ENCODE measurements at places on chromosomes 2 and 18.
A peak's percentile ranks its signal among the peaks of the same experiment; 100 is the strongest.

DNA sequence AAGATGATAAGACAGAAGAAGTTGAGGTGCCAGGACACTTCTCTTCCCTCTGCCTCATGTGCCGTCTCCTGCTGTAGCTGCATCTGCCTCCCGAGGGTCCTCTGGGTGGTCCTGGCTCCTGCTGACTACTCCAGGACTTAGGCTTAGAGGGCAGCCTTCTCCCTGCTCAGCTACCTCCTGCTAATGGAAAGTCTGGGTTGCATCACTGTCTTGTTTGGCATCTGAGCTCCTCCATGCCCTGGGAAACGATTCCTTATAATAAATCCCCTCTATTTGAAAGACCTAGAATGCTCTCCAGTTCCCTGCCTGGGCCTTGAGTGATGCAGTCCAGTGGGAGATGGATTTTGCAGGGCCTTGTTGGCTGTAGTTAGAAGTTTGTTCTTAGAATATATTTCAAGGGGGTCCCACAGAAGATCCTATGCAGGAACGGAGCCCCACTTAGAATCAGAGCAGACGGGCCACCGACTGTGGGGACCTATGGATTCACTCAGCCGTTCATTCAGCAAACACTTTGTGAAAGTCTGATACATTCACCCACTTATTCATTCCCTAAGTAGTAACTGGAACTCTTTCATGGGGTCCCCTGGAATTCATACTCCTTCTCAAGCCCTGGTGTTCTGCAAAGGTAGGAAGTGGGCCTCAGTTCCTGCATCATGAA, 269.8 kb upstream of the HDAC4 start:
- DNase-seq, result no peak

- peak; percentile 37 for DNase-seq
Observed at GRCh38 chr2:175036582-175037018, 31.4 kb upstream of the CHN1 start.

DNA sequence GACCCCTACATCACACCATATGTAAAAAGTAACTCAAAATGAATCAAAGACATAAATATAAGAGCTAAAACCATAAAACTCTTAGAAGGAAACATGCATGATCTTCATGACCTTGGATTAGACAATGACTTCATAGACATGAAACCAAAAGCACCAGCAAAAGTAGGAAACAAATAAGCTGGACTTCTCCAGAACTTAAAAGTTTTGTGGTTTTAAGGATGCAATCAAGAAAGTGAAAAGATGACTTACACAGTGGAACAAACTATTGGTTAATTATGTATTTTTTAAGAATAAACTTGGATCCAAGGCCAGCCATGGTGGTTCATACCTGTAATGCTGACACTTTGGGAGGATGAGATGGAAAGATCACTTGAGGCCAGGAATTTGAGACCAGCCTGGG, 150.2 kb downstream of the GALNT1 start:
- DNase-seq, result no peak

DNA sequence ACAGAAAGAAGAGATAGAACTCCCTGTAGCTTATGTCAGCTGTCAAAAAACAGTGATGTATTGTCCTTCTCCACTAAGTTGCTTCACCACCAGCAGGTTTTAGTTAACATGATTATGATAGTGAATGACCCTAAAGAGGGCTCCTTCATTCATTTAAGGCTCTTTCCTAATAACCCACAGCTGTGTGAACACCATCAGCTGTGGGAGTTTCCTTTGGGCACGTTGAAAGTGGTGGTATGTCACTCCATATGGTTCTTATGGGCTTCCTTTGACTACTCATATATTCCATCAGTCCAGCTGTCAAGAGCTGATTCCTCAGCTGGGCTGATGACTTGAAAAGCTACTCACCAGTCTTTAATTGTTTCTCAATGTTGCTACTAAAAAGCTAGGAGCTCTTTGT, 210.3 kb downstream of the UBE2E3 start:
- DNase-seq, result no peak

DNA sequence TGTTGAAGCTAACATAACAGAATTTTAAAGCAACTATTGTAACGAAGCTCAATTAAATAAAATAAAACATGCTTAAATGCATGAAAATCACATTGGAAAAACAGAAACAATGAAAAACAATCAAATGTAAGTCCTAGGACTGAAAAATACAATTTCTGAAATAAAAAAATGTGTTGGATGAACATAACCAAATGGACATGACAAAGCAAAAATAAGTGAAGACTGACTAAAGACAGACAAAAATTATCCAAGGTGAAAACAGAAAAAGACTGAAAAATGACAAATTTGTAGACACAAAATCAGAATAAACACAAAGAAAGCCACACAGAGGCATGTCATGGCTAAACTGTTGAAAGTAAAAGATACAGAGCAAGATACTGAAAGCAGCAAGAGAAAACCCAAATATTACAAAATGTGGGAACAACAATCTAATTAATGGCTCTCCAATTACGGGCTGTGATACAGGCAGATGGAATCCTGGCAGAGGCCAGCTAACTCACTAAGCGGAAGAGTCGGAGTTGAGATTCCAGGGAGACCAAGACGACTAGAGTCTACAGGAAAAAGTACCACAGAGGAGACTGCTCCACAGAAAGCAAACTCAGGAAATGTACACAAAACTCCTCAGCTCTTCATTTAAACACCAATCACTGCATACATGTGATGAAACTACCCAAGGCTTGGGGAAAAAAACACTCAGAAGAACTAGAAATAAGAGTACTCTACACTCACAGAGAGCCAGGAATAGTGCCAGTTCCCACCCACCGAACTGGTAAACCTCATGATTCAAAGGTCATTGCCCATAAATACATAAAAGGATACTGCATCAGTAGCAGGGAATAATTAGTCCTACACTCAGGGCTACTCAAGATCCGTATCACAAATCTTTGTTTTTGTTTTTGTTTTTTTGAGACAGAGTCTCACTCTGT, 83.6 kb downstream of the ATAD2B start:
- DNase-seq, result no peak

DNA sequence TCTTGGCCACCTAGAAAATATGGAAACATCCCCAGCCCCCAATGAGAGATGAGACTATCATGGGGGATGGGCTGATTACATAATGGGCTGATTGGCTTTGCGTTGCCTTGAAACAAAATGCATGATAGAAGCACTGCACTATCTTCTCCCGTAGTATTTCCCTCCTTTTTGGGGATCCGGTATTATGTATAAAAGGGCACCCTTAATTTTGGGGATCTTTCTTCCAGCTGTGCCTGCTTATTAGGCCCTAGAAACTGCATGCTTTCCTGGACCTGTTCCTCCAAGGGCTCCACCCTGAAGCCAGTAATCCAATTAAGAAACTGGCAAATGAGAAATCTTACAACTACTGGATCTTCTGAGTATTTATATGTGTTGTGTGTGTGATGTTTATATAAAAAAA, 34.9 kb upstream of the SH3RF3 start:
- DNase-seq, result no peak
